Stomach (tissue), 19 donors: ENCODE measurements at places on chromosomes 3 and 15. TPM values are rescaled to one million over a fixed set of nuclear protein-coding genes. Genes with fewer than 3 reads are reported as not detected.

DNA sequence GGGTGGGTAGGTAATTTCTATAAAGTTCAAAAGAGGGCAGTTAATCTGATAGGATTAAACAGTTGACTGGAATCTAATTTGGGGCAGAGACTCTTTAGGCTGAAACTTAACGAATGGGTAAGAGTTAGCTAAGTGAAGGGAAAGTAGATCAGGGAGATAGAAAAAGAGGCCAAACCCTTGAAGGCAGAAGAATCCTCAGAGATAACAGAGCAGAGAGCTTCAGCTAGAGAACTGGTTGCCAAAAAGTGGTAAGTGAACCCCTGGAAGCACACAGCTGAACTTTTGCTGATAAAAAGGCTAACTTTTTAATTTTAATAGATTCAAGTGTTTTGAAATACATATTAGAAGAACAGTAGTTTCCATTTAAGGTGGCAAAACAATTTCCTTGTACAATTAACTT, 99.2 kb downstream of the FHIT start:
- DNase-seq, result no peak
- H3K4me1 ChIP-seq, result no peaks in the 10 kb centered on the region
- no peaks in the 10 kb centered on the region for H3K36me3 ChIP-seq
- no peak overlapping the region for H3K4me3 ChIP-seq

- H3K27me3 ChIP-seq, result no peaks in the 10 kb centered on the region
- no peak overlapping the region for H3K4me3 ChIP-seq
- H3K27ac ChIP-seq, result no peak overlapping the region
Measured at GRCh38 chr15:78104566-78105475, 12.5 kb downstream of the SH2D7 start.

DNA sequence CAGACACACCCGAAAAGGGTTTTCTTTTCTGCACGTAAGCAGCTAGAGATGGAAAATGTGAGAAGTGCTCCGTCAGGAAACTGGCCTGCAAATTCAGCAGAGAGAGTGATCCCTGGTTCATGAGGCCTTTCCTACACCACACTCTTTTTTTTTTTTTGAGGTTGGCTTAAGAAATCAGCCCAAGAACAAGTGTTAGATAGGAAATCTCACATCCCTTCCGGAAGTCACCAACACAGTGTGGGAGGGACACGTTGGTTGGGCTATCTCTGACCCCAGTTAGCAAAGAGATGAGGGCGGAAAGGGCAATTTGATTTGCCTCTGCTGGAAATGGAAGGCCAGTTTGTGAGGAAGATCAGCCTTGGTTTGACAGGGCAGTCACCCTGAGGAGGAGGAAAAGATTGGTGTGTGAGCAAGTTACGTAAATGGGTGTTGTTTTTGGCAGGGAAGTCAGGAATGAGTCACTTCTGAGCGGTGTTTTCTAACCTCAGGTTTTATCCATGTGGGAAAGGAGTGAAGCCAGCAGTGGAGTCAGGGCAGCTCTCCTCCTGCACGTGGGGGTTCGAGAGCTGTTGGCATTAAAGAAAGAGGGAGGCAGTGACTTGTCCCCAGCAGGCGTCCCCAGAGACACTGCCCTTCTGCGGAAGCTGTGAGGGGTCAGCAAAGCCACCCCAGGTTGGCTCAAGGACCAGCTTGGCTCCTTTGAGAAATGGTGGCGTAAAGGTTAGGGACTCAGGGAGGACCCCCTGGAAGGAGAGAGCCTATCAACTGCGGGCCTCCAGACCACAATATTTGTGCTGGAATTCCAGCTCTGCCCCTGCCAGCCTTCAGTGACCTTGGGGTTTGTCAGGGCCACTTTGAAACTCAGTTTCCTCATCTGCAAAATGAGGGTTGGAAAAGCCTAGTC, 237.6 kb upstream of the BHLHE40 start:
- peaks cover 38% of the 10 kb centered on the region for H3K4me1 ChIP-seq
- H3K27ac ChIP-seq, result peak overlapping the region; percentile 87
- peaks cover 13% of the 10 kb centered on the region for H3K36me3 ChIP-seq
- peak; percentile 65 for DNase-seq

DNA sequence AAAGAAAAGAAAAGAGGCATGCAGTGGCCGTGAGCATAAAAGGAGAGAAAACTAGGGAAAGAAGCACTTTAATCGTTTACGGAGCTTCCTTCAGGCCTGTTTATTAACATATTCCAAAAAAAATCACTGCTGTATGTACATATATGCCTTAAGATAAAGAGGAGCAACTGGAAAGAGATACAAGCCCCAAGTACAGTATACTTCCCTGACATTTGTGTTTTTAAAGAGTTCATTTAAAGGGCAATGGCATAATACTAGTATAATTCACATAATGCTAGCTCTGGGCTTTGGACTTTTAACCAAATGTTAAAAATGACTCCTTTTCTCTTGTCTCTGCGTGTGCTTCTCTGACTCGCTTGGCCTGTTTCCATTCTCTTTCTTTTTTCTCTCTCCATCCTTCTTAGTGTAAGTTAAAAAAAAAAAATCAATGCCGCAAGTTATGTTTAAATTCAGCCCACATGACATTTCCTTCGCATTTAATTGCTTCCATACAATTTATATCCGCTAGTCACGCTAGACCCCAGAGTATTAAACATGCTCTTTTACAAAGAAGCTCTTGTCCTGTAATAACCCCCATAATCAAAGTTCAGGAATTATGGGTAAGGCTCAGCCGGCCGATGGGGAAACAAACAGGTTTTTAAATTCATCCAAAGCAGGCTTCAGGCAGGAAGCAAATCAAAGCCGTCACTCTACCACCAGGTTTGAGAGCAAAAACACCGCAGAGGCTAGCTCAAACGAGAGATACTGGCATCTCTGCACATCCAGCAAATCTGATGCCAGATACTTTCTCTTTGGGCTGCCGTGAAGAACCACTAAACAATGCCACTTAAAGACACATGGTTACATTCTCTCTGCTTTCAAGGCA, 19.4 kb downstream of the WWTR1 start:
- H3K4me3 ChIP-seq, result peak overlapping the region; percentile 25
- H3K27ac ChIP-seq, result peak overlapping the region; percentile 68

GRCh38 chr3:146156666-146157314, 4.2 kb downstream of the PLOD2 start:
- H3K27ac ChIP-seq, result peak overlapping the region; percentile 95
- H3K36me3 ChIP-seq, result no peaks in the 10 kb centered on the region
- H3K4me1 ChIP-seq, result peaks cover 37% of the 10 kb centered on the region
- DNase-seq, result peak; percentile 59
- H3K4me3 ChIP-seq, result peak overlapping the region; percentile 78

Gene FOXL2
- total RNA-seq, result not detected
